Progenitor cell of endocrine pancreas (in vitro differentiated cells): ENCODE measurements at places on chromosomes 6 and 20. TPM values are rescaled to one million over a fixed set of nuclear protein-coding genes. Genes with fewer than 3 reads are reported as not detected.
A peak's percentile ranks its signal among the peaks of the same experiment; 100 is the strongest.

Gene POLH
- total RNA-seq, result 14.5 and 19.6 TPM in 2 replicates

- H3K36me3 ChIP-seq, result peaks cover 3% of the 10 kb centered on the region
- H3K4me1 ChIP-seq, result peaks cover 3% of the 10 kb centered on the region
- no peak overlapping the region for H3K27ac ChIP-seq
- H3K4me3 ChIP-seq, result no peak overlapping the region
- no peaks in the 10 kb centered on the region for H3K27me3 ChIP-seq
These were observed 44.3 kb downstream of the OSTM1 start for GRCh38 chr6:108030211-108030610.

Gene LIN28B
- total RNA-seq, result 35.2 and 38.8 TPM in 2 replicates

DNA sequence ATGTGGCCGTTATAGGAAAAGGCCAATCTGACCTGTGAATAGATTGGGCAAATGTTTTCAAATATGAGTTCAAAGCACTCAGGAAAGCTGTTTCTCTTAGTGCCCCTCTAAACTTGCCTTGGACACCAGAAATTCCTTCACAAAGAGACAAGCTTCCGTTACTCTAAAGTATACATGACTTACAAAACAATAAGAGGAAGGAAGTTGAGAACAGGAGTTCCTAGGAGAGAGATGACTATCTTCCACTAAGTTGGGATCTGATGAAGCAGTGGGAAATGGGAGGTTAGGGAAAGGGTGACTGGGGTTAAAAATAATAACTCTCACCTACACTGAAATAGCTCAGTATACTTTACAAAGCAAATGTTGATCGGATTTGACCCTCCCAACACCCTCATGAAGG lies 50.0 kb downstream of the ISM1 start:
- no peaks in the 10 kb centered on the region for H3K36me3 ChIP-seq
- H3K27ac ChIP-seq, result no peak overlapping the region
- H3K4me3 ChIP-seq, result no peak overlapping the region
- H3K27me3 ChIP-seq, result peaks cover 5% of the 10 kb centered on the region
- peaks cover 3% of the 10 kb centered on the region for H3K4me1 ChIP-seq

DNA sequence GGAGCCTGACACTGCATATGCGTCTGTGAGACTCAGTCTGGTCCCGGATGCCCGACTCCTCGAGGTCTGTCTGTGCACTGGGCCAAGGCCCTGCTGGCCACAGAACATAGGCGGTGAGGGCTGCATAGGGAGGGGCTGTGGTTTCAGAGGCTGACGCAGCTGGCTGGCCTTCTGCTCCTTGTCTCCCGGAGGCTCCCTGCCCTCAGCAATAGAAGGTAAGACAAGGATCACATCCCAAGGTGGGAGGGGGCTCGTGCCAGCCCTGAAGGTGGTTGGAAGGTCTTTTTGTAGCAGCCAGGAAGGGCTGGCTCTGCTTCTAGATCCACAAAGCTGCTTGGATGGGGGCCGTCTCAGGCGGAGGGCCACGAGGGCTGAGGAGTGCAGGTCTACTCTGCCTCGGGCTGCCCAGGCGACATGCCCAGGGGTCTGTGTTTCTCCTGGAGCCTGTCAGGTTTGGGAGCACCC lies 239.8 kb upstream of the SULF2 start:
- H3K4me1 ChIP-seq, result peaks cover 2% of the 10 kb centered on the region
- H3K36me3 ChIP-seq, result no peaks in the 10 kb centered on the region
- H3K27me3 ChIP-seq, result peaks cover 5% of the 10 kb centered on the region
- DNase-seq, result no peak

- H3K27me3 ChIP-seq, result no peaks in the 10 kb centered on the region
- H3K36me3 ChIP-seq, result no peaks in the 10 kb centered on the region
- no peak overlapping the region for H3K27ac ChIP-seq
- H3K4me3 ChIP-seq, result no peak overlapping the region
- no peak for DNase-seq
These were observed 39.3 kb upstream of the EYS start for GRCh38 chr6:65746302-65746701.

DNA sequence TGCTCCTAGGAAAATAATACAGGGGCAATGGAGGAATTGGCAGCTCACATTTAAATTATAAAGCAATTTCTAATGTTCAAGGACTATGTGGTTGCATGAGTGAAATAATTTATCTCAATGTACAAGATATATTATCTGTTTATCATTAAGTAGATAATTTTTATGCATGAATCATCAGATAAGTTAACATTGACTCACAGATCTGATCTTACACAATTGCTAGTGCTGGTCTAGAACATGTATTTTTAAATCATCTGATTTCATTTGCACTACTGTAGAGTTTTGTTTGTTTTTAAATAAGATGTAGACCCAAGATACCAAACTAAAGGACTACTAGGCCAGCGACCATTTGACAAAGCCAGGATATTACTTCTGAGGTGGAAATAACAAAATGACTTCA lies 199.2 kb downstream of the BMP2 start:
- no peaks in the 10 kb centered on the region for H3K36me3 ChIP-seq
- DNase-seq, result no peak
- H3K4me1 ChIP-seq, result no peaks in the 10 kb centered on the region
- no peak overlapping the region for H3K4me3 ChIP-seq
- H3K27ac ChIP-seq, result no peak overlapping the region
- no peaks in the 10 kb centered on the region for H3K27me3 ChIP-seq

GRCh38 chr20:54345301-54345724 lies 130.1 kb upstream of the DOK5 start:
- H3K27me3 ChIP-seq, result no peaks in the 10 kb centered on the region
- H3K4me3 ChIP-seq, result no peak overlapping the region
- H3K4me1 ChIP-seq, result peaks cover 13% of the 10 kb centered on the region
- DNase-seq, result no peak
- no peak overlapping the region for H3K27ac ChIP-seq

DNA sequence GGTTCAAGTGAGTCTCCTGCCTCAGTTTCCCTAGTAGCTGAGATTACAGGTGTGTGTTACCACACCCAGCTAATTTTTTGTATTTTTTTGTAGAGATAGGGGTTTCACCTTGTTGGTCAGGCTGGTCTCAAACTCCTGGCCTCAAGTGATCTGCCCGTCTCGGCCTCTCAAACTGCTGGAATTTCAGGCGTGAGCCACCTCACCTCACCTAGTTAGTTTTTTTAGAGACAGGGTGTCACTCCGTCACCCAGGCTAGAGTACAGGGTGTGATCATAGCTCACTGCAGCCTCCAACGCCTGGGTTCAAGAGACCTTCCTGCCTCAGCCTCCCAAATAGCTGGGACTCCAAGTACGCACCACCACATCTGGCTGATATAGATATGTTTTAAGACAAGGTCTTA lies 22.9 kb downstream of the SYTL3 start:
- peaks cover 11% of the 10 kb centered on the region for H3K27me3 ChIP-seq
- no peak for DNase-seq
- peaks cover 18% of the 10 kb centered on the region for H3K4me1 ChIP-seq
- H3K4me3 ChIP-seq, result no peak overlapping the region
- H3K27ac ChIP-seq, result no peak overlapping the region
- H3K36me3 ChIP-seq, result no peaks in the 10 kb centered on the region

- H3K27ac ChIP-seq, result no peak overlapping the region
- no peaks in the 10 kb centered on the region for H3K27me3 ChIP-seq
- no peak for DNase-seq
These were observed 41.2 kb upstream of the MLIP start for GRCh38 chr6:54070025-54070424.

- H3K27me3 ChIP-seq, result no peaks in the 10 kb centered on the region
- H3K4me1 ChIP-seq, result peaks cover 25% of the 10 kb centered on the region
- H3K4me3 ChIP-seq, result no peak overlapping the region
- no peak overlapping the region for H3K27ac ChIP-seq
These were observed 92.0 kb downstream of the ATXN1 start for GRCh38 chr6:16669227-16669626.

GRCh38 chr6:27866357-27867050 lies 45.7 kb downstream of the OR2B2 start:
- no peaks in the 10 kb centered on the region for H3K27me3 ChIP-seq
- no peak for DNase-seq
- peak overlapping the region; percentile 98 for H3K27ac ChIP-seq
- peaks cover 10% of the 10 kb centered on the region for H3K36me3 ChIP-seq
- peaks cover 24% of the 10 kb centered on the region for H3K4me1 ChIP-seq

Gene CCDC170
- 0.22 TPM in 1 of 2 replicates, not detected in the other for total RNA-seq

DNA sequence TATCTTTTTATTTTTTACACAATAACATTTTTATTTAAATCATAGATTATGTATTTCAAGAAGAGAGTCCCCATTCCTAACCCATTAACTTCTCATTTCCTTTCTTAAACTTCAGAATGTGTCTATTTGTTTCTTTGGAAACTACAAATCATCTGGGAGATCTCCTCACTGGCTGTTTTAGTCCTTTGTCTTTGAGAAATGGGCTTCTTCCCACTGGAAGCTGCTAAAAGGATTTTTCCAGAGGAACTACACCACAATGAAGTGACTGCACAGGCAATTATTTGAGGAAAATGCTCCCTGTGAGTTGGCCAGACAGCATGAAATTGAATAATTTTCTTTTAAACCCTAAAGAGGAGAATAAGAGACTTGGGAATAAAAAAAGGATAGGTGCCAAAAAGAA lies 119.1 kb downstream of the TENT5A start:
- no peak overlapping the region for H3K4me3 ChIP-seq
- DNase-seq, result no peak
- H3K36me3 ChIP-seq, result no peaks in the 10 kb centered on the region
- H3K27me3 ChIP-seq, result no peaks in the 10 kb centered on the region

DNA sequence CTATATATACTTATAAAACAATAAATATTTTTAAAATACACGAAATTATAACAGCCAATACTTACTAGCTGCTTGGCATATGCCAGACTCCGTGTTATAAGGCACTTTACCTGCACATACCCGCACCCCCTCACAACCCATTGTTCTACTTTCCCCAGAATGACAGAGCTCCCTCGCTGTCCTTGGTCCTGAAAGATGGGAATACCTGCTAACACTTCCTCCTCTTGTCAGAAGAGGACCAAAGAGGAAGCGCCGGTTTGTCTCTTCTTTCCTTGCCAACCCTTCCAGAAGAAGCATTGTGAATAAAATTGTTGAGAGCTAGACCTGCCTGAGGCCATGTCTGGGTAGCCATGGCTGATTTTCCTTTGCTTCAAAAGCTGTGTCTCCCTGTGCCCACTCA lies 149.3 kb downstream of the PTPRT start:
- peaks cover 5% of the 10 kb centered on the region for H3K4me1 ChIP-seq
- peak; percentile 55 for DNase-seq
- H3K27me3 ChIP-seq, result peaks cover 2% of the 10 kb centered on the region
- no peaks in the 10 kb centered on the region for H3K36me3 ChIP-seq
- H3K4me3 ChIP-seq, result no peak overlapping the region
- H3K27ac ChIP-seq, result no peak overlapping the region

Gene ENTPD6
- 85.1 and 89.2 TPM in 2 replicates for total RNA-seq

Gene UNC93A
- total RNA-seq, result 8.1 and 12.8 TPM in 2 replicates

DNA sequence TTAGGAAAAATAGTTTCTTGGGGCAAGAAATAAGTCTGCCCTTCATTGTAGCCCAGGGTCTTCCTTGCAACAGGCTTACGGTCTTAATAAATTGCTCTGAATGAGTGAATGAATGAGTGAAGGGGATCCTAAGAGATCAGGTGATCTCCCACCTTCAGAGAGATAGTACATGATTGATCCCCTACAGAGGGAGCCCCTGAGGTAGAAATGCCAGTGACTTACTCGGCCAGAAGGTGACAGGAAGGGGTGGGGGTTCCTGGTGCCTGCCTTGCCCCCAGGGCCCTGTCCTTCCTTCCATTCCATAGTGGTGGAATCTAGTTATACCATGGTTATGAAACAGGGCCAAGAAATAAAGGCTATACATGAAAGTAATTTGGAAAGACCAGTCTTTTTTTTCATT lies 215.3 kb upstream of the SSTR4 start:
- H3K4me3 ChIP-seq, result no peak overlapping the region
- H3K27me3 ChIP-seq, result peaks cover 9% of the 10 kb centered on the region
- peaks cover 5% of the 10 kb centered on the region for H3K4me1 ChIP-seq
- no peak overlapping the region for H3K27ac ChIP-seq
- H3K36me3 ChIP-seq, result no peaks in the 10 kb centered on the region
- no peak for DNase-seq

Gene PTCRA
- not detected in 2 replicates for total RNA-seq

Gene SLC22A16
- total RNA-seq, result not detected in 2 replicates

DNA sequence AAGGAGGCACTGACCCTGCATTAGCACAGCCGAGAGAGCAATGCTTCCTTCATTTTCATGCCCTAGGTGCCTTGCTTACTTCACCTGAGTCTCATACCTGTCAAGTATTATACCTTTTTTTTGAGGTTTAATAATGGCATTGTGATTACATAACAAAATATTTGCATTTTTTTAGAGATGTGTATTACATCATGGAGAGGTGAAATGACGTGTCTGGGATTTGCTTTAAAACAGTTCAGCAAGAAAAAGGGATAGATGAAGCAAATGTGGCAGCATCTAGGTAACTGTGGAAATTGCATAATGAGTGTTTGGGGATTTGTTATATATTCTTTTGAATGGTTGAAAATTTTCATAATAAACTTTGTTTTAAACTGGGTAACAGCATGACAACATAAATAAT lies 48.9 kb downstream of the NKX2-2 start:
- peaks cover 10% of the 10 kb centered on the region for H3K27me3 ChIP-seq
- no peaks in the 10 kb centered on the region for H3K36me3 ChIP-seq
- no peak overlapping the region for H3K27ac ChIP-seq
- DNase-seq, result no peak
- H3K4me3 ChIP-seq, result no peak overlapping the region

DNA sequence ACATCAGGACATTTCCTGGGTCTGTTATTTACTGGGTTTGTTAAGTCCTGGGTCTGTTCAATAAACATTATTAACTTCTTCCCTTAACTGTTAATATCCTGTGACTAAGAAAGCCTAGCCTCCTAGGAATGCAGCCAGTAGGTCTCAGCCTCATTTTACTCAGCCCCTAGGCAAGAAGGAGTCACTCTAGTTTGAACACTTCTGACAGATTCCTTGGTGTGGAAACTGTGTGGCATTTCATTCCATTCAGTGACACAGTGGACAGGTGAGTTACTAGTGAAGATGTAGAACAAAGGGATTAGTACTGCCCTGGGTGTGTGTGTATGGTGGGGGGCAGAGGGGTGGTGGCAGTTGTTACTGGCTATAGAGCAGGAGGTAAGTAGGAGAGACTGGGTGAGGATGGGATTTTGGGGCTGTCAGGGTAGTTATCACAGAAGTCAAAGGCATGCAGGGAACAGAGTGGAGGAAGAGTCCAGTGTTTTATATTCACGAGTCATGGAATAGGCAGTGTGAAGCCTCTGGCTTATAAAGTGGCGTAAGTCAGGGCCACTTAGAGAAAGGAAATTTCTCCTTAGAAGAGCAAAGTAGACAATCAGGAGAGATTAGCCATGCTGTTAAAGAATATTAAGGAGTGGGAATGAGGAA lies 28.4 kb downstream of the RNF182 start:
- no peaks in the 10 kb centered on the region for H3K4me1 ChIP-seq
- H3K27ac ChIP-seq, result no peak overlapping the region
- DNase-seq, result no peak
- no peak overlapping the region for H3K4me3 ChIP-seq

Gene GPR6
- total RNA-seq, result not detected in 2 replicates

DNA sequence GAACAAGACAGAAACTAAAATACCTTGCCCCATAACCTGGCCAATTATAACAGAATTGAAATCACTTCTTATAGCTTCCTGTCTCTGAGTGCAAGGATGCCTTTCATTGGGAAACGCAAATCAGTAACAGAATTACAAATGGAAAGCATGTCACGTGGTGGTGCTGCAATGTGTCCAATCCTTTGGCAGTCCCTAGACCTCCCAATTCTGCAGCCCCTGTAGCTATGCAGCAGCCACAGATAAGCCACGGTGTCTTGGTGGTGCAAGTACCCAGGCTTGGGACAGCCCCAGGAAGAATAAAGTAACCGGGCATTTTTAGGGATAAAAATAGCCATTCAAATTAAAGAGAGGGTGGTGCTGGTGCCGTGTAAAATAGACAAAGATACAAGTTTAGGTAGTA lies 134.6 kb upstream of the CCN2 start:
- H3K27ac ChIP-seq, result no peak overlapping the region
- no peaks in the 10 kb centered on the region for H3K27me3 ChIP-seq
- H3K4me1 ChIP-seq, result peaks cover 2% of the 10 kb centered on the region
- H3K4me3 ChIP-seq, result no peak overlapping the region
- no peaks in the 10 kb centered on the region for H3K36me3 ChIP-seq
